ENCODE measurements at places on chromosomes 2 and 18. TPM values are rescaled to one million over a fixed set of nuclear protein-coding genes. Genes with fewer than 3 reads are reported as not detected.

DNA sequence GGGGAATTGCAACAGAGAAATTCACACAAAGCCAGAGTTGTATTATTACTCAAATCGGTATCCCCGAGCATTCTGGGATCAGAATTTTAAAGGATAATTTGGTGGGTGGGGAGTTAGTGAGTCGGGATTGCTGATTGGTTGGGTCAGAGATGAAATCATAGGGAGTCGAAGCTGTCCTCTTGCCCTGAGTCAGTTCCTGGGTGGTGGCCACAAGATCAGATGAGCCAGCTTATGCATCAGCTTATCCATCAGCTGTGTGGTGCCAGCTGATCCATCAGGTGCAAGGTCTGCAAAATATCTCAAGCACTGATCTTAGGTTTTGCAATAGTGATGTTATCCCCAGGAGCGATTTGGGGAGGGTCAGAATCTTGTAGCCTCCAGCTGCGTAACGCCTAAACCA is 34.3 kb upstream of the ITM2C start:
- peaks cover 9% of the 10 kb centered on the region for H3K4me1 ChIP-seq
- H3K36me3 ChIP-seq = no peaks in the 10 kb centered on the region
- H3K4me3 ChIP-seq = no peak overlapping the region
- H3K27me3 ChIP-seq = peaks cover 35% of the 10 kb centered on the region
- H3K27ac ChIP-seq = no peak overlapping the region
- DNase-seq = no peak

DNA sequence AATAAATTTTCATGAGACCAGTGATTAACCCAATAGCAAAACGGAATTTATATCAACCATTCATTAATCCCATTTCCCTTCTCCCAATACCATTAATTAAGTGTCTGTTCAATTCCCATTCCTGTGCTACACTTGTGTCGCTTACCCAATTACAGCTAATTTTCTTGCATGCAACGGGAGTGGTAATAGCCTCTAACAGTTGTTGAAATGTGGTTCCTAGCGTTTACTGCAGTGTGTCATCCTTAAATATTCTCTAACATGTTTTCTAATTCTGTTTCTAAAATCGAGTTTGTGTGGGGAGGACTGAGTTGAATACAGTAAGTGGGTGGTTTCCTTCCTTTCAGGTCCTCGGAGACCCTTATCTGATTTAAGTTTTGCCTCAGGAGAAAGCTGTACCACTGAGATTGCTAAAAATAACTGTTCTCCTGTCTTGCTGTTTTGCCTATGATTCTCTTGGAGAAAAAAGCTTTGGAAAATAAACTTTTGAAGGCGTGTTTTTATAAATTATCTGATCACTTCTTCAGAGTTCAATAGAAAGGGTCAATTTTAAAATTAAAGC is 59.3 kb upstream of the LRRTM1 start:
- H3K27me3 ChIP-seq = no peaks in the 10 kb centered on the region
- no peaks in the 10 kb centered on the region for H3K4me1 ChIP-seq
- H3K4me3 ChIP-seq = no peak overlapping the region
- H3K27ac ChIP-seq = no peak overlapping the region

The RESP18 gene
- not detected for total RNA-seq

GRCh38 chr18:34730774-34731173 is 20.7 kb downstream of the DTNA start:
- no peaks in the 10 kb centered on the region for H3K27me3 ChIP-seq
- no peak for DNase-seq
- no peaks in the 10 kb centered on the region for H3K36me3 ChIP-seq
- H3K27ac ChIP-seq = peak overlapping the region; percentile 4

The RAB27B gene
- total RNA-seq = 1.2 TPM

Measured in transverse colon (tissue), 4 donors.